Endodermal cell (in vitro differentiated cells): ENCODE measurements at places on chromosomes 1 and 21.

DNA sequence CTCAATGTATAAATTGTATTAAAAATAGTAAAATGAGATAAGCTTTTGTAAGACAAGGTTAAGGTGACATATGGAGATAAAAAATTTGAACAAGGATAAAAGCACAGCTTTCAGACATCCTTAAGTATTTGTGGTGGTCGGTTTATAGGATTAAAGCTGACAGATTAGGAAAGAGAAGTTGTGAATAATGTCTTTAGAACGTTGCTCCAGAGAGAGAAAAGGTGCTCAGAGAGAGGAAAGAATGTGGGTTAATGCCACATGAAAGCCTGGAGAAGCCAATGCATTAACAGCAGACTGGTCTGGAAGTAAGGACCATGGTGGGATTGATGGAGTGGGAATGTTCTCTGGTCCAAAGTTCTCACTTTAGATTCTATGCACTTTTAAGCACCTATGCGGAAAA lies 44.8 kb downstream of the ATP6V1G3 start:
- no peak for DNase-seq

DNA sequence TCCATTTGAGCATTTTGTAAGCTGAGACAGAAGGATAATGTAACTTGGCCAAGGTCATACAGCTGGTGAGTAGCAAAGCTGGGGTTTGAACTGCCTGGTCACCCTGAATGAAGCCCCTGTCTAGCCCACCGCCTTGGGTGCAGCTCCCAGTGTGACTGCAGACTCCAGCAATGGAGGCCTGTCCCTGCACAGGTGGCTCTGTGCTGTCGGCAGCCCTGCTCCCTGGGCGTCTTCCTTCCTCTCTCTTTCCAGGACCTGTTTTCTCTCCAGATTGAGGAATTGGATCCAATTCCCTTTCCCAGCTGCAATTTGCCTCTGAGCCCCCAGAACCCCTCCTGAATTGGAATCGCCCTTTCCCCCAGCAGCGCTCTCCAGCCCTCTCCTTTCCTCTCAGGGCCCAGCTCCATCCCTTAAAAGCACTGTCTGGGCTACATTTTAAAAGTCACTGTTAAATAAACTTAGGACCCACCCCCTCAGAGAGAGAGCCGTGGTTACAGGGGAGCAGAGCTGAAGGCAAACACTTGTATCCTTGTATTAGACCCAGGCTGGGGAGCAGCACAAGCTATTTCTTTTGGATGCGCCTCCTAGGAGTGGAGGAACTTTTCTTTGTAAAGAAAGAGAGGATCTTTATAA lies 161.4 kb upstream of the LMO4 start:
- no peak for DNase-seq

DNA sequence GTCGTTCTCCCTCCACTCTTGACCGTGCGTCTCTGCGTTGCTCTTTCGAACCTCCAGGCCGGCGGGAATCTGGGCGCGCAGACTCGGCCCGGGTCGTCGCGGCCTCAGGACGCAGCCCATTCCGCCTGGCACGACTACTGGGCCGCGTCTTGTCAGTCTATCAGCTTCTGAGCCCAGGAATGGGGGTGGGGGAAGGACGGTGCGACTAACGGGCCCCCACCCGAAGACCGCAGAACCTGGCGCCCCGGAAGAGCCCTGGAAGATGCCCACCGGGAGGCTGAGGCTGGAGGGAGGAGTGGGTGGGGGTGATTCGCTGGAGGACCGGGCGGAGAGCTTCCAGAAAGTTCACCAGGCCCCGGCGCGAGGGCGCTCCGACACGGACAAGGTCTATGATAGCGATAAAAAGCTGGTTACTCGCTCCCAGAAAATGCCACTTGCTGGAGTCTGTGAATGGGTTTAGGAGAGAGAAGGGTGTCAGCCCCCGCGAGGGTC lies 1.7 kb upstream of the DMRTA2 start:
- DNase-seq, result peak; percentile 75

GRCh38 chr1:6807782-6808181 lies 22.5 kb downstream of the CAMTA1 start:
- no peak for DNase-seq

DNA sequence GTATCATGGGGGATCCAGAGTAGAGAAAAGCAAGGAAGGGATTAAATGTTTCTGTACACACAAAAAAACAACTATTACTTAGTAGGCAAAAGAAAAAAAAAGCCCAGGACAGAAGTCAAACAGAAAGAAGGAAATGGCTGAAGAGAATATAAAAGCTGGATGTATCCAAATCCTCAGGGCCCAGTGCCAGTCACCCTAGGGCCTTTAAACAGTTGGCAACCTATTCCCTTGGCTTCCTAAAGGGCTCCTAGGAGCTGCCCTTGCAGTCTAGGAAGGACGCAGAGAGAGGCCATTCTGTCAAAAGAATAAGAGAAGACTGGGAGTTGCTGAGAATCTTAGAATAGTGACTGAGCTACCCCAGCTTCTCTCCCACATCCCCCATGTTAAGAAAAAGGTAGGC lies 5.0 kb downstream of the B4GALT3 start:
- no peak for DNase-seq

DNA sequence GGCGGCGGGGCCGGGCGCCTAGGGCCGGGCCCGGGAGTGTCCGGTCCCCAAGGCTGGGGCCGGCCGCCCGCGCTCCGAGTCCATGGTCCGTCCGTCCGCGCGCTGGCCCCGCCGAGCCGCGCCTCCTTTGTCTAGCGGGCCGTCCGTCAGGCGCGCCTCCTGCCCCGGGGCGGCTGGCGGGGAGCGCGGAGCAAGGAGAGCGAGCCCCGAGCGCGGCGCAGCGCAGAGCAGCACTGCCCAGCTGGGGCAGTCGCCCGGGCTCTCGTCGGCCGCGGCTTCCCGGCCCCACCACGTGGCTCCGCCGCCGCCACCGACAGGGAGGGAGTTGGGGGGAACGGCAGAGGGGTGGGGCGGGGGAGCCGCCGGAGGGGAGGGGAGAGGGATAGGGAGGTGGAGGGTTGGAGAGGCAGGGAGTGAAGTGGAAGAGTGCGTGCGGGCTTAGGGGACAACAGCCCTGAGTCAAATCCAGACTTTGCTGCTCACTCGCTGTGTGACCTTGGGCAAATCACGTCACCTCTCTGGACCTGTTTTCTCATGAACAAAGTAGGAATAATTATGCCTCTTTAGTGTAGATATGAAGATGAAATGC lies at the start of gene NKAIN1:
Gene NKAIN1 (minus strand): TSS at position 235 of the 589 bp plus-strand sequence. CDS start 340 bp downstream, outside the sequence.
- peak; percentile 86 for DNase-seq

- no peak for DNase-seq
Observed at GRCh38 chr1:181984006-181984405, 77.5 kb downstream of the ZNF648 start.

GRCh38 chr1:41192456-41193178 lies 49.5 kb downstream of the SCMH1 start:
- no peak for DNase-seq

DNA sequence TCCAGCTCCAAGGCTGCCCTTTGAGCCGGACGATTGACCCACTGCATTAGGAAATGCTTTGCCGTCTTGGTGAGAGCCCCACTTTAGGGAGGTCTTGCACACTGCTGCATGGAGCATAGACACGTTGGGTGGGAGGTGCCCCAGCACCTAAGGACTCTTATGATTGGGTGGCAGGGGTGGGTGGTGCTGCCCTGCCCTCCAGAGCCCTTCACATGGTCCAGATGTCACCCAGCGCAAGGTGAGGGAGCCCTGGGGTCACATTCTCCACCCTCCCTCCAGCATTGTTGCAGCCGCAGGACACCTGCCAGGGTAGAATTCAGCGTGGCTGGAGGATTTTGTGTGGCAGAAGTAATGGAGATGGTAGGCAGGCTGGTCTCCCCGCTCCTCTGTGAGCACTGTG lies 137.4 kb upstream of the COL6A1 start:
- peak; percentile 33 for DNase-seq

DNA sequence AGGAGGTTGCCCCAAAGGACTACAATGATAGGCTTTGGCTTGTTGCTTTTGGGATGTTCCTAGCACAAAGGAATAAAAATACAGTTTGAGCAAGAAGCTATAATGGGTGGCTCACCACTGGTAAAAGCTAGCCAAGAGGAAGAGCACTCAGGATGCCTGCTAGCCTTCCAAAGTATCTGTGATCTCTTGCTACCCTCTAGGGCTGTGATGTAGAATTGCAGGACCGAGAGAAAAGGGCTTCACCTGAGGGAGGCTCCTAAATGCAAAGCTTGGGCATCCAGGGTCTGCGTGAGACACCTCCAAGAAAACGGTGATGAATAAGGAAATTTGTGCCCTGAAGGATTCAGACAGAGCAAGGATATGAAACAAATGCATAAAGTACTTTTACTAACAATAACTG lies 17.7 kb downstream of the IVL start:
- no peak for DNase-seq

DNA sequence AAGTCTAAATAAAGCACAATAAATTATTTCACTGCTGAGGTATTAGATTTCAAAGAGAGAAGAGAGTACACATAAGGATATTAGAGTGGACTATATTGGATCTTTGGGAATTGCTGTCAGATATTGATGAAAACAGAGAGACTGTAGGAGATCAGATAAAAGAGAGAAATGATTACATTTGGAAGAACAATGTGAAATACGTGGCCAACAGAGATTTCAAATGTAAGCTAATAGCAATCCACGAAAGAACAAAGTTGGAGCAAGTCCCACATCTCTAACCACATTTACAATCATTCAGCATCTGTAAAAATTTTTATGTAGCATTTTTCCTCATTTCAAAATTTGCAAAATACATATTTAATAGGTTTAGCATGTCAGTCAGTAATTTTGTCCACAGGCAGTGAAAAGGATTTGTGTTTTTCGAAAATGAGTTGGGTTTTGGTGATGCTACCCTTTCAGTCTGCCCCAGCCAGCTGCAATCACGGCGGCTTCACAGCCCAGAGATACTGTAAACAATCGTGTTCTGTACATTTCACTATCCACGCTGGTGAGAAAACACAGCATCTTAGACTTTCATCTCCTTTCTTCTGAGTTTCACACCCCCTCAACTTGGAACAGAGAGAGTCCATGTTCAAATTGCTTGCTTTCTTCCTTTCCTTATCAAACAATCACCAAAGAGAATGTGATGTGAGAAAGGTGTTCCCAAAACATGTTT lies 209.1 kb upstream of the LYPLAL1 start:
- DNase-seq, result no peak

- no peak for DNase-seq
Observed at GRCh38 chr1:2112280-2112701, 62.1 kb downstream of the PRKCZ start.

GRCh38 chr1:176033474-176033873 lies 173.6 kb downstream of the COP1 start:
- no peak for DNase-seq

- peak; percentile 81 for DNase-seq
Observed at GRCh38 chr1:75130865-75131564, 3.2 kb upstream of the LHX8 start.

GRCh38 chr1:212355230-212355969 lies 59.3 kb downstream of the PACC1 start:
- DNase-seq, result no peak

GRCh38 chr1:183734543-183735036 lies 70.3 kb upstream of the RGL1 start:
- DNase-seq, result no peak

DNA sequence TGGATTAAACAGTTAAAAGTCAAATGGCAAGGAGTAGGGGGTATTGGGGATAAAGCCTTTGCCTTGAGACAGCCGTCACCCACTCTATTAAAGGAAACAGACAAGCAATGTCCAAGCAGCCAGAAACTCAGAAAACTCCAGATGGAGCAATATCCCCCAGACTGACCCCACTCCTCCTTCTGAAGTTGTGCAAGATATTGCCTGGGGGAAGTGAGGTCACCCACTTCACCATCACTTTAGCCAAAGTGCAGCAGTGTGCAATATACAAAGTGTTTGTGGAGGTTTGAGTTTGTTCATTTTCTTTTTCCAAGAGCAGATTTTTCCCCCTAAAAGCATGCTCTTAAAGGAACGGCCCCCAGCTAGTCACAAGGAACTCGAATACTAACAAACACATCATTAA lies 125.1 kb downstream of the ETS2 start:
- no peak for DNase-seq

DNA sequence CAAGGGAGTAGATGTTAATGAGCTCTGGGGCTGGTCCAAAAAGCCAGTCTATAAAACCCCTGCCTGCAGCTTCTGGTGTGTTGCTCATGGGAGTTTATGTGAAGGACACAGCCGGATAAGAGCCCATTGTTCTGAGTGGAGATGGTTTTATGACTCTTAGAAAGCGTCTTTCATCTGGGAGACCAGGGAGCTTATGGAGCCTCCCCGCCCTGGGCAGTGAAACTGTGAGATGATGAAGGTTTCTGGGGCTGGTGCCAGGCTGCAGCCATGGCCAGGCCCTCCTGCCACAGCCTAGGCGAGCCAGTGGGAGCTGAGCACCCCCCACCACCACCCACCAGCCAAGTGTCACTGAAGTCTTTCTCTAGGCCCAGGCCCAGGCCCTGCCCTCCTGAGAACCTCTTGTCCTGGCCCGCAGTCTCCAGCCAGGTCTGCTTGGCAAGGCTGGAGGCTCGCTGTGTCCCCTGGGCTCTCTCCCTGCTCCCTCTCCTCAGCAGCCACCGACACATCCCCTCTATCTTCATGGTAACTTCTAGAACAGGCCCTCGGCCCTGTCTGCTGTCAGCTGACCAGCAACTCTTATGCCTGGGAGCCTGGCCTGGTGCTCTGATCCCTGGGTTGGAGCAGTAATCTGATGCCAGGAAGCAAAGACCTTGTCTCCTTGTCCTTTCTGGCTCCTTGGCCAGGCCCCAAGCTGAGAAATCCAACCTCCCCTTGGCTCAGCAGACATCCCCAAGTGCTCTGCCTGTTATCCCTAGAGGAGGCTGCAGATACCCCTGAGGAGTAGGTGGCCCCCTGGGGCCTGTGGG lies 7.6 kb upstream of the ARHGEF10L start:
- no peak for DNase-seq

DNA sequence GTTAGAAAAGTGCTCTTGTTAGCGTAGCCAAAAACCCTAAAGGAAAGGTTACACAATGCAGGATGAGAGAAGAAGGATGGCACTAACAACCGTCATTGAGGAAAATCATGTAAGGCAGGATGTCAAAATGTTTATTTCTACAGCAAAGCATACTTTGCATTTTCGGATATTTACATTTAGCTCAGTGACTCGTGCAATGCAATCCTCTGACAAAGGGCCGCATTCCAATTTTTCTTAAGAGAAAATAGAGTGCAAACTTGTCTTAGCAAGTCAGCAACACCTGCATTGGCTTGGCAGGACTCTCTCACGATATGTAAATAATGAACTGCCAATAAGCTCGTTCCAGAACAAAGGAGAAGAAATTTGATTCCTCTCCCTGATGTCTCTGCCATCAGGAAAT lies 33.3 kb downstream of the TIAM1 start:
- DNase-seq, result no peak

DNA sequence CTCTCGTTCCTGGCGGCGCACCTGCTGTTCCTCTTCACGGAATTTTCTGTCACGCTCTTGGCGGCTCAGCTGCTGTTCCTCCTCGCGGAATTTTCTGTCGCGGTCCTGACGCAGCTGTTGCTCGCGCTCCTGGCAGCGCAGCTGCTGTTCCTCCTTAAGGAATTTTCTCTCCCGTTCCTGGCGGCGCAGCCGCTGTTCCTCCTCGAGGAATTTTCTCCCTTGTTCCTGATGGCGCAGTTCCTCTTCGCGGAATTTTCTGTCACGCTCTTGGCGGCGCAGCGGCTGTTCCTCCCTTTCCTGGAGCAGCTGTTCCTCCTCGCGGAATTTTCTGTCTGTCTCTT lies 6.4 kb downstream of the TCHH start:
- peak; percentile 67 for DNase-seq

GRCh38 chr1:187921426-187921825 lies 1092.7 kb downstream of the PLA2G4A start:
- DNase-seq, result no peak

- DNase-seq, result no peak
Observed at GRCh38 chr1:196545222-196545621, 63.0 kb downstream of the KCNT2 start.
